ENCODE measurements at places on chromosomes 3 and 15.
A peak's percentile ranks its signal among the peaks of the same experiment; 100 is the strongest.

GRCh38 chr3:30112902-30113484 lies 493.4 kb upstream of the TGFBR2 start:
- H3K36me3 ChIP-seq, result no peaks in the 10 kb centered on the region
- no peak for DNase-seq
- no peak overlapping the region for H3K4me3 ChIP-seq
- peaks cover 4% of the 10 kb centered on the region for H3K4me1 ChIP-seq
- H3K27me3 ChIP-seq, result no peaks in the 10 kb centered on the region

- no peaks in the 10 kb centered on the region for H3K27me3 ChIP-seq
- H3K4me1 ChIP-seq, result no peaks in the 10 kb centered on the region
- no peak overlapping the region for H3K27ac ChIP-seq
- peaks cover 47% of the 10 kb centered on the region for H3K36me3 ChIP-seq
- no peak overlapping the region for H3K4me3 ChIP-seq
- no peak for DNase-seq
Observed at GRCh38 chr3:5198313-5198677, 10.8 kb downstream of the EDEM1 start.

DNA sequence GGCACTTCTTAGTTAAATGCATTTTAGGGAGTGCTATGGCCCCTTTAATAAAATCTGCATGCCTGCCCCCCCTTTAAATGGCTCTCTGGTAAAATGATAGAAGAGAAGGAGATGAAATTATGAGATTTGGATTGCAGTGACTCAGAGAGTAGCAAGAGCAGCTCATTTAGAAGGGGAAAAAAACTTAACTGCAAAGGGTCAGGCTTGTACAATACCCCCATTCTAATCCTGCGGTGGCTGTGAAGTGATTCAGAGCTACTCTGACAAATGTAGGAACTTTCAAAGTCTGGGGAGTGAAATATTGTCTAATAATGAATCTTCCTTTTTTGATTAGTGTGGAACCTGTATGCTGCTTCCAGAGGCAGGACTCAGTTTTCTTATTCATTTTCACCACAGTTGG lies 44.1 kb upstream of the TBC1D23 start:
- no peaks in the 10 kb centered on the region for H3K36me3 ChIP-seq
- H3K4me3 ChIP-seq, result no peak overlapping the region
- H3K4me1 ChIP-seq, result no peaks in the 10 kb centered on the region
- no peak for DNase-seq

DNA sequence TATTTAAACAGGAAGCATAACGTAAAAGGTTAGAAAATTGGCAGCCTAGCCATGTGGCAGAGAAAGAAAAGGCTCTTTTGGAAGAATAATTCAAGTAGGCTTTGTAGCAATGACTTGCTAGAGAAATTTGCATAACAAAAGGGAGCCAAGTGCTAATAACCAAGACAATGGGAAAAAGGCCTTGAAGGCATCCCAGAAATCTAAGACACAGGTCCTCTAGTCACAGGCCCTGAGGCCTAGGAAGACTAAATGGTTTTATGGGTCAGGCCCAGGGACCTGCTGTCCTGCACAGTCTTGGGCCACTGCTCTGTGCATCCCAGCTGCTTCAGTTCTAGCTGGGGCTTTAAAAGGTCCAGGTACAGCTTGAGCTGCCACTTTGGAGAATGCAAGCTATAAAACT lies 78.5 kb downstream of the FGF7 start:
- no peak for DNase-seq
- no peaks in the 10 kb centered on the region for H3K27me3 ChIP-seq
- H3K27ac ChIP-seq, result no peak overlapping the region
- no peak overlapping the region for H3K4me3 ChIP-seq

- H3K4me1 ChIP-seq, result no peaks in the 10 kb centered on the region
- no peak overlapping the region for H3K27ac ChIP-seq
- DNase-seq, result peak; percentile 34
- H3K4me3 ChIP-seq, result no peak overlapping the region
Observed at GRCh38 chr15:40240619-40241221, 1.9 kb downstream of the PAK6 start.

- no peak overlapping the region for H3K4me3 ChIP-seq
- no peak overlapping the region for H3K27ac ChIP-seq
- H3K36me3 ChIP-seq, result no peaks in the 10 kb centered on the region
- H3K27me3 ChIP-seq, result no peaks in the 10 kb centered on the region
Observed at GRCh38 chr3:24482096-24482705, 12.4 kb downstream of the THRB start.

DNA sequence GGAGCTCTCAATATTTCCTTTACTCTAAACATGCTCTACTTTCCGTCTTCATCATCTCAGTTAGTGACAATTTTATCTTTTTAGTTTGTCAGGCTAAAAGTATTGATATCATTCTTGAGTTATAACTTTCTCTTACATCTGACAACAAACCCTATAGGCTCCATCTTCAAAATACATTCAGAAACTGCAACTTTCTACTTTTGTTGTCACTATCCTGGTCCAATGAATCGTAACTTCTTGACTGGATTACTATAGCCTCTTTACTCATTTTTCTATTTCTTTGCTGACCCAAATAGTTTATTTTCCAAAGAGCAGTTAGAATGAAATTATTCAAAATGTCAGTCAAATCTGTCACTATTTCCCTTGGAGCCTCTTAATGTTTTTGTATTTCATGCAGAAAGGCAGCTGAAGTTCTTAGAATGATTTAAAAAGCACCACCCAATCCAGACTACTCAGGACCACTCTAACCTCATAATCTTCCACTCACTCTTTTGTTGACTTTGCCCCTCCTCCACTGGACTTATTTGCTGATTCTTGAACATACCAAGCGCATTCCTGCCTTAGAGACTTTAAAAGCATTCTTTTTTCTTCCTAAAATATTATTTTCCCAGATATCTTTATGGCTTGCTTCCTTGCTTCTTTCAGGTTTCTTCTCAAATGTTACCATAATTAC lies 119.9 kb upstream of the CBLB start:
- H3K36me3 ChIP-seq, result no peaks in the 10 kb centered on the region
- H3K4me3 ChIP-seq, result no peak overlapping the region
- no peak overlapping the region for H3K27ac ChIP-seq
- no peaks in the 10 kb centered on the region for H3K27me3 ChIP-seq

- no peak overlapping the region for H3K27ac ChIP-seq
- H3K27me3 ChIP-seq, result no peaks in the 10 kb centered on the region
- no peak for DNase-seq
- no peak overlapping the region for H3K4me3 ChIP-seq
Observed at GRCh38 chr15:64185146-64185911, 22.5 kb upstream of the PPIB start.

- DNase-seq, result no peak
- no peaks in the 10 kb centered on the region for H3K4me1 ChIP-seq
- H3K4me3 ChIP-seq, result no peak overlapping the region
- no peaks in the 10 kb centered on the region for H3K36me3 ChIP-seq
Observed at GRCh38 chr3:119738741-119739140, 35.9 kb downstream of the CFAP91 start.

DNA sequence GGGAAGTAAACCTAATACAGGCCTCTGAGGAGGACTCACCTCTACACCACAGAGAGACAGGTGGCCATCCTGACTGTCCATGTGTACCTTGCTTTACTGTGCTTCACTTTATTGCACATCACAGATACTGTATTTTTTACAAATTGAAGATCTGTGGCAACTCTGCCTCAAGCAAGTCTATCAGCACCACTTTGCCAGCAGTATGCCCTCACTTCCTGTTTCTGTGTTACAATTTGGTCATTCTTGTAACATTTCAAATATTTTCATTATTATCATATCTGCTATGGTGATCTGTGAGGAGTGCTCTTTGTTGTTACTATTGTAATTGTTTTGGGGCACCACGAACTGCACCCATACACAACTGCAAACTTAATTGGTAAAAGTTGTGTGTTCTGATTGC lies 78.0 kb downstream of the BBX start:
- no peak overlapping the region for H3K27ac ChIP-seq
- no peak for DNase-seq
- H3K27me3 ChIP-seq, result no peaks in the 10 kb centered on the region

GRCh38 chr3:122350814-122351418 lies 25.9 kb downstream of the CSTA start:
- no peak overlapping the region for H3K4me3 ChIP-seq
- H3K27me3 ChIP-seq, result no peaks in the 10 kb centered on the region
- H3K27ac ChIP-seq, result no peak overlapping the region

DNA sequence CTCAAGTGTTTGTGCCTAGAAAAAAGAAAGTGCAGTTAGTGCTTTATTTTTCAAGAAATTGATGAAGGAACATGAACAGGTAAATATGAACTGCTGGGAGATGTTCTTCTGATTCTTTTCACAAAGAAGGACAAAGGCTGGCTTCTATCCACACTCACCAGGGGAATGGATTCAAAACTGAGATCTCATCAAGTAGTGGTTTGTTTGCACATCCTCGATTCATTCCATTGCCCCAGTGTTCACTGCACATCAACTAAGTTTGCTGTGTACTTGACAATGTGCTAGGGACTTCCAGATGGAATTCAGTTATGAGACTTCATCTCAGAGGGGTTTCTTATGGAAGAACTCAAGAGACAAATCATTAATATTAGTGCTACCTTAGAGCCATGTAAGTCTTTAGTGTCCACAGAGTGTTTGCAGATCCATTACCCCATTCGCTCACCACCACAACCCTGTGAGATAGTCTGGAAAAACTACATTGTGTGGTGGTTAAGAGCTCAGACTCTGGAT lies 332.9 kb upstream of the PPP2R3A start:
- no peak overlapping the region for H3K4me3 ChIP-seq
- no peaks in the 10 kb centered on the region for H3K27me3 ChIP-seq
- no peaks in the 10 kb centered on the region for H3K4me1 ChIP-seq

DNA sequence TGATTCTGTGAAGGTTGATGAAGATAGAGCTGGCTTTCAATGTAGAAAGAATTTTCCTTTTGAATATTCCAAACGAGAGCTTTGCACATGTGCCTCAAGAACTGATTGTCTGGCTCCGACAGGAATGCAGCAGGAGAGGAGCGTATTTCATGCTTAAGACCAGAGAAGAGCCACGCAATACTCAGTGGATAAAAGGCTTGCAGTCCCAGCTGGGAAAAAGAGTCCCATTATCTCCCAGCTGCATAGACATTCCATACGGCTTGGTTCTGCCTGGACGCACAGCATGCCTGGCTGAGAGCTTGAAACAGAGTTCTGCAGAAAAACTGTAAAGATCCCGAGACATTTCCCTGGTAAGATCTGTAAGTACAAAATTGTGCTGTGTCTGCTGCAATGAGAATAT lies at the start of gene CNTN6:
Gene CNTN6 (plus strand): TSS at position 254 of the 400 bp plus-strand sequence. CDS start 54,985 bp downstream, outside the sequence.
- H3K27ac ChIP-seq, result no peak within 1 kb of the TSS
- no peaks in the 10 kb centered on the region for H3K36me3 ChIP-seq
- H3K27me3 ChIP-seq, result no peaks in the 10 kb centered on the region
- H3K4me3 ChIP-seq, result no peak within 1 kb of the TSS
- H3K4me1 ChIP-seq, result no peaks in the 10 kb centered on the region
- no peak for DNase-seq

GRCh38 chr3:158935846-158936245 lies 134.0 kb downstream of the MFSD1 start:
- no peak overlapping the region for H3K4me3 ChIP-seq
- DNase-seq, result no peak
- no peak overlapping the region for H3K27ac ChIP-seq
- no peaks in the 10 kb centered on the region for H3K36me3 ChIP-seq
- no peaks in the 10 kb centered on the region for H3K27me3 ChIP-seq
- H3K4me1 ChIP-seq, result no peaks in the 10 kb centered on the region

- H3K4me1 ChIP-seq, result no peaks in the 10 kb centered on the region
- H3K27ac ChIP-seq, result no peak overlapping the region
- H3K4me3 ChIP-seq, result no peak overlapping the region
Observed at GRCh38 chr15:88865498-88866099, 29.7 kb downstream of the HAPLN3 start.

GRCh38 chr15:62412686-62413085 lies 247.6 kb upstream of the C2CD4B start:
- H3K4me1 ChIP-seq, result peaks cover 15% of the 10 kb centered on the region
- no peak overlapping the region for H3K4me3 ChIP-seq
- no peak overlapping the region for H3K27ac ChIP-seq
- H3K27me3 ChIP-seq, result no peaks in the 10 kb centered on the region

- H3K27ac ChIP-seq, result no peak overlapping the region
- H3K4me1 ChIP-seq, result no peaks in the 10 kb centered on the region
- no peaks in the 10 kb centered on the region for H3K36me3 ChIP-seq
- no peak for DNase-seq
Observed at GRCh38 chr3:61575893-61576292, 14.5 kb downstream of the PTPRG start.

- H3K27me3 ChIP-seq, result peaks cover 18% of the 10 kb centered on the region
- no peak for DNase-seq
- H3K4me1 ChIP-seq, result no peaks in the 10 kb centered on the region
- peak overlapping the region; percentile 44 for H3K27ac ChIP-seq
Observed at GRCh38 chr15:40930430-40931299, 1.5 kb downstream of the DLL4 start.

- peaks cover 7% of the 10 kb centered on the region for H3K4me1 ChIP-seq
- H3K4me3 ChIP-seq, result no peak overlapping the region
- DNase-seq, result no peak
- H3K36me3 ChIP-seq, result no peaks in the 10 kb centered on the region
- no peaks in the 10 kb centered on the region for H3K27me3 ChIP-seq
- no peak overlapping the region for H3K27ac ChIP-seq
Observed at GRCh38 chr3:45844616-45845015, 2.7 kb upstream of the LZTFL1 start.

DNA sequence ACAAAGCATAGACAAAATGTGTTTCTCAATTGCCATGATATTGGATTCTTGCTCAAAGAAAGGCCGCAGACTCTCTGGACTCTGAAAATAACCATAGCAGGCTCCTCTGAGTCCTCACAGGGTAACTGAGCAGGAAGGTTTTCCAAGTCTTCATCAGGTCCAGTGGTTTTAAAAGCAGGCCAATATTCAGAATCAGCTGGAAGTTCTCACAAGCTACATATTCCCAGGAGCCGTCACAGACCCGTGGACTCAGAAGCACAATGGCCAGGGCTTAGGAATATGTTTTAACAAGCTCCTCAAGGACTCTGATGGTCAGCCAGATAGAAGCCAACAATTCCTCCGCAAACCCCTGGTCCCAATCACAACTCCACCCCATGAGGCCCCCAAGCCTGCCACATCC lies 256.1 kb upstream of the ADAMTS9 start:
- no peaks in the 10 kb centered on the region for H3K36me3 ChIP-seq
- H3K27ac ChIP-seq, result peak overlapping the region; percentile 59
- H3K4me3 ChIP-seq, result no peak overlapping the region
- no peak for DNase-seq

GRCh38 chr3:59559721-59560435 lies 510.1 kb upstream of the CFAP20DC start:
- H3K4me1 ChIP-seq, result no peaks in the 10 kb centered on the region
- H3K4me3 ChIP-seq, result no peak overlapping the region
- DNase-seq, result no peak
- H3K36me3 ChIP-seq, result no peaks in the 10 kb centered on the region
- no peaks in the 10 kb centered on the region for H3K27me3 ChIP-seq
- no peak overlapping the region for H3K27ac ChIP-seq

- no peaks in the 10 kb centered on the region for H3K4me1 ChIP-seq
- no peak overlapping the region for H3K4me3 ChIP-seq
- H3K27me3 ChIP-seq, result no peaks in the 10 kb centered on the region
- H3K36me3 ChIP-seq, result no peaks in the 10 kb centered on the region
- DNase-seq, result no peak
- no peak overlapping the region for H3K27ac ChIP-seq
Observed at GRCh38 chr3:11932636-11933035, 71.6 kb upstream of the SYN2 start.

All from right atrium auricular region (tissue), 2 donors.